ENCODE measurements at places on chromosomes 13 and 19. TPM values are rescaled to one million over a fixed set of nuclear protein-coding genes. Genes with fewer than 3 reads are reported as not detected.

SBK2 gene
- 6.5 TPM for total RNA-seq

DNA sequence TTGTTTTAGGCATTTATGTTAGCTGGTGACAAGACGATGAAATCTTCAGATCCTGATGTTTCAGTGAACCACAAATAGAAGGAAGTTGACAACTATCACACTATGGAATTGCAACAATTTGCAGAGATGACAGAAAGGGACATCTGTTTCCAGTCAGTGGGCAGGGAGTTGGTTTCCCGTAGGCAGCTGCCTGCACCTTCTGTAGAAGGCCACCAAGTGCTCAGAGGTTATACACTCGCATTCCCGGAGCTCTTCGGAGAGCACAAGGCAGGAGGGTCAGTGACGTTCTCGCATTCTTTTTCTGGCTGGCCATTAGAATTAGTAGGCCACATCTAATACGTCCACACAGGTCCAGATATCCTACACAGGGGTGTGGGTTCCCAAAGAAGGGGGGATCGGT lies 129.4 kb downstream of the SHISA2 start:
- no peak for DNase-seq

- no peak for DNase-seq
Measured at GRCh38 chr13:75417656-75418055, 64.3 kb downstream of the TBC1D4 start.

GRCh38 chr19:10991521-10992081 lies 30.8 kb downstream of the SMARCA4 start:
- DNase-seq = no peak

GRCh38 chr13:38103851-38104250 lies 234.3 kb upstream of the TRPC4 start:
- no peak for DNase-seq

ZNF730 gene
- 0.22 TPM for total RNA-seq

GRCh38 chr13:106602178-106602577 lies 34.2 kb upstream of the ARGLU1 start:
- no peak for DNase-seq
